ENCODE measurements at places on chromosomes 1 and 21.

DNA sequence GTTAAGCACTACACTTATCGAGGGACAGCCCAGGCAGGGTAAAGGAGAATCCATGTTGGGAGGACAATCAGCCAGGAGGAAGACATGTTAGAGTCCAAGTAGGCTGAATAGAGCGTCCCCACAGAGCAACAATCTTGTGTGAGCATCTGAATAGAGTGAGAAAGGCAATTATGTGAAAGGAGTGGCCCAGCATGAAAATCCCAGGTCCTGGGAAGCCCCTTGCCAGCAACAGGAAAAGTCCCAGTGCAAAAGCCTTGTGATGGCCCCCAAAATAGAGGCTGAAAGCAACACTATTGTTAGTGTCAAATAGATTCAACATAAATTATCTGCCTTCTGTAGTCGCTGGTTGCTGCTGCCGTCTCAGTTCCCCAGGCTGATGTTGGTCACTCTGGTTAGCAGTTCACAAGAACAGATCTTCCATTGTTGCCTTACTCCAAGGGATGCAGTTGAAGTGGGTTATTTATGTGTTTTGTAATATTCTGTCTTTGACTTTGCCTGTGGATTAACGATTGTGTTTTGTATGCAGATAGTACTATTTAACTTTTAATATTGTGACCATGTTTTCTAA, 12.1 kb upstream of the ABL2 start:
- DNase-seq, result no peak

DNA sequence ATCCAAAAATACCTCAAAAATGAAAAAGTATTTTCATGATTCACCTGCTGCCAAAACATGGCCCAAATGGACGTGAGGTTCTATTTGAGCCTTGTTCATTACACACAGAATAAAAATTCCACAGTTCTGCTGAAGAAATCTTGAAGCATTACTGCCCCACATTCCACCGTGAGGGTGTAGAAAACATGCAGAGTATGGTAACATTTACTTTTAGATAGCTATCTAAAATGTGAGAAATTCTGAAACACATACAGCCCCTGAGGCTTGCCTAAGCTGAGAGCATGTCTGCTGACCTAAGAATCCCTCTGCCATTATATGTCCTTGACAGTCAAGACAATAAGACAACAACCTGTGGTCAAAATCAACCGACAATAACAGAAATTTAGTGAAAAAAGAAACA, 186.5 kb downstream of the DSCAM start:
- no peak for DNase-seq

DNA sequence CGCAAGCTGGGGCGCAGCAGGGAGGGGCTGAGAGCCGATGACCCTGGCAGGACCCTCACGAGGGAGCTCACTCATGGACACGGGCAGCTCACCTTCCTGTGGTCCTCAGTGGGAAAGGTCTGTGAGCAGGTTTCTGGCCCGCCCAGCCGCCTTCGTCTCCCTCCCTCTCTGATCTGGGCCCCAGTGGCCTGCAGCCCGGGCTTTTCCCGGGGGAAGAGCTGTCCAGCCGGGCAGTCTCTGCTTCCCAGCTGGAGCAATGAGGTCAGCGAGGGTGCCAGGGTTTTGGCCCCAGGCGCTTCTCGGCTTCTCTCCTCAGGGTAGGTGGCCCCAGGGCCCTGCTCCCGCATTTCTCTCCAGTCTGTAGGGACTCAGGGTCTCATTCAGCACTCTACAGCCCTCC, 22.2 kb upstream of the ARHGEF16 start:
- no peak for DNase-seq

DNA sequence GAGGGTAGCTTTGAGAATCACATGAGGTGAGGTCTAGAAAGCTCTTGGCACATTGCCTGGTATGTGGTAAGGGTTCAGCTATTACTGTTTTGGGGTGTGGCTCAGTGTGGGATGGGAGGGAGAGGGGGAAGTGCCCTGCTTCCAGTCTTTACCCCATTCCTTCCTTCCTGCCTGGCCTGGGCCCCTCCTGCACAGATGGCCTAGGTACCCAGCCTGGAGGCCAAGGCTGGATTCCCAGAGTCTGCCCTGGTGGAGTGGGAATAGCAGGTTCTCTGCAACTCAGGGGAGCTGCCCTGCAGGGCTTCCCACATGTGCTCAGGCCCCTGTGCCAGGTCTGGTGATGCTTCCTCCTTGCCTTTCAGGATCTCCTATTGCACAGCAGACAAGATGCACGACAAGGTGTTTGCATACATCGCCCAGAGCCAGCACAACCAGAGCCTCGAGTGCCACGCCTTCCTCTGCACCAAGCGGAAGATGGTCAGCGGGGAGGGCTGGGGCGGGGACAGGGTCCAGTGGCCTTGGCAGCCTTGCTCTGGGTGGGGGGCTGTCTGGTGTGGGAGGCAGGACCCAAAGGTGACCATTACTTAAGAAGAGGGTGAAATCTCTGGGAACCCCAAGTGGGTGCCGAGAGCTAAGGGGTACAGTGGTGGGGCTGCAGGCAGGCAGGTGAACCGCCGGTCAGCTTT, 13.5 kb downstream of the LDLRAP1 start:
- no peak for DNase-seq

DNA sequence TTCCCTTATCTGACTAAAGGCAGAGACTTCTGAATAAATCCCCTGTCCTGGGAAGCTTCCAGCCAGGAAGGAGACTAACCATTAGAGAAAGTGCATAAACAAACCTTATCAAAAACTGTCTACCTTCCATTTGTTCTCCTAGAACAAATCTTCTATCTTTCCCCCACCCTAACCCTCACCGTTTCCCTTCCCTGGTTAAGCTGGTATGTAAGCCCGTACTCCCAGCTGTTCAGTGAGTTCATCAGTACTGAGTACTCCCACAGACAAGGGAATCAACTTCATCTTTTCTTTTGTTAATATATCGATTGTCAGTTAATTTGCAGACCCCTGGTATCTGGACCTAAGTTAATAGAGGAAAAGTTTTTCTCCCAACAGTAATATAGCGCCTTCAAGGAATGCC, 20.1 kb upstream of the COG2 start:
- DNase-seq, result no peak

DNA sequence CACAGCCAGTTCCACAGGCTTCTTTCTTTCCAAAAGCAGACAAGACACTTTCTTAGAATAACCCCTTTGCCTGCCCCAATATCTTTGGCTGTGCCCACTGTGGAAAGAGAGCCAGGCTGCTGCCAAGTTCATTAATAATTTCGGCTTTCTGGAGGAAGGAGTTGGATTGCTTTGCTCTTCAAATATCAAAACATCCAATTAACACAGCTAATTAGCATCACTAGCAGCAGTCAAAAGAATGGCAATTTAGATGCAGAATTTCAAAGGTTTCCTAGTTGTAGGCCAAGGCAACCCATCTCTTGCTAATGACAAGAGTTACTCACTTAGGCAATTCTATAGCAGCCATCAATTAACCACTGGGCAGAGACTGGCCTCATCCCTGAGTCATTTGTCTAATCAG, 91.0 kb upstream of the SPATA6 start:
- DNase-seq, result no peak

DNA sequence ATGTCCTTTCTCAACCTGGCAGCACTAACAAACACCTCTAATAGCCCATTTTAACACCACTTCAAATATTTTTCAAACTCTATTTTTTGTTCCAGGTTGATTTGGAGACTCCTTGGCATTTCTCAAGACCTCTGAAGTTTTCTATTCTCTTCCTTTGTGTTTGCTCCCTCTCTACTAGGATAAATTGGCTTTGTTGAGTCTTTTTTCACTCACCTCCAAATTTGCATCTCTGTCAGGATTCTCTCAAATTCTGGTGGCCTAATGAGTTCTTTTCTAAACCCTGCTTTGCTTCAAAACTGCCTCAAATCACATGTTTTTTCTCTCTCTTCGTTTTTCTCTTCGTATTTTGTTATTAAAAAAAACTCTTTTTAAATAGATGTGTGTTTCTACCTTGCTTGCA, 582.2 kb upstream of the ADGRL4 start:
- no peak for DNase-seq

DNA sequence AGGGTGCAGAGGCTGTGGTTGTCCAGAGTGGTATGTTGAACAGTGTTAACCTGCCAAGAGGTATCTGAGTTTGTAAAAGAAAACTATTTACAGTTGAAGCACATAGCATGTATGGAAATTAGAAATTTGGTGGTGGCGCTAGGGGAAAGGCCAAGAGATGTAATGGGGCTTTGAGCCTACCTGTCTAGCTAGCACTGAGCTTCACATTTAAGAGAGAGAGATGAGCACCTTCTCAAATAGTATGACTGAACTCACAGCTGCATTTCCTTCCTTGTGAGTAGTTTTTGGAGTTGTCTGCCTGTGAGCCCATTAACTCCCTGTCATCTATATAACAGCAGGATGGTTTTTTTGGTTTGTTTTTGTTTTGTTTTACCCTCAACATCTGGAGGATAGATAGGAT, 4.0 kb downstream of the CLIC4 start:
- DNase-seq, result no peak
